Activated CD4-positive, alpha-beta T cell treated with anti-CD3 and anti-CD28 coated beads for 4 hours (primary cell): ENCODE measurements at places on chromosomes 2 and 18.

DNA sequence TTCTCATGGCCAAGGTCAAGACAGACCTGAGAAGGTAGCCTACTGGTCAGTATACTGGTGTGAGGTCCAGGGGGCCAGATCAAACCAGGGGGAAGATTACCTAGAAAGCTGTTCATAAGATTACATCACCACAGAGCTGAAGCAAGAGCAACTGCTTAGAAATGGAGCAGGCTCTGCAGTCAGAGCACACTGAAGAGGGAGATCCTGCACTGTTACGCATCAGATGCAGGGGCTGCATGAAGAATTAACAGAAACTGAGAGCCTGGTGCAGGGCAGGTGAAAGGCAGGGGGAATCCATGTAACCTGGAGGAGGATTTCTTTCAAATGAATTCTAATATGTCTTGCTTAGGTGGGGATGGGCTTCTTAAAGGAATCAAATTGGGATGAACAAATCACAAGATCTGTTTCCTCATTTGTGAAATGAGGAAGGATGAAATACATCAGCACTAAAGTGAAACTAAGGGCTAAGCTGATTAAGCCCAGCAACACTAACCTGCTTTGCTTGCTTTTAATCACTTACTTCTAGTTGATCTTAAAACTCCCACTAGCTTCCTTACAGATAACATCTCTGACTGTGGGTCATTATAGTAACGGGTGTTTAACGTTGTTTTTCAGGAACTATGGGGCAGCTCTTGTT is 74.3 kb upstream of the ADAM23 start:
- no peak for DNase-seq

DNA sequence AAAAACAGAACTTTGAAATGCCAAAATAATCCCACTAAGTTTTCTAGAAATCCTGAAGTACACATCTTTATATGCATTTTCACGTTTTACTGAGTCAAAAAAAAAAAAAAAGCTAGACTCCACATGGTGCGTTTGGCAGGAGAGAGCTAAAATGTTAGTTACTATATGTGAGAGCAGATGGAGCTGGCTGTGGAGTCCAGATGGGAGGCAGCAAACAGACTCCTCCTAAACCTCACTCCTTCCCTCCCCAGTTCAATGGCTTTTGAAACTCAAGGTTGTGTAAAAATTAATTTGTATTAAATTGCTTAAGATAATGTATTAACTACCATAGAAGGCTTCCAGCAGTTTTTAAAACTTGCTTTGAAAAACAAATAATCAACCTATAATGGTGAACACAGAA is 248.8 kb downstream of the AGPS start:
- DNase-seq: no peak

- DNase-seq: no peak
Observed at GRCh38 chr2:233852056-233852455, 2.3 kb downstream of the HJURP start.

DNA sequence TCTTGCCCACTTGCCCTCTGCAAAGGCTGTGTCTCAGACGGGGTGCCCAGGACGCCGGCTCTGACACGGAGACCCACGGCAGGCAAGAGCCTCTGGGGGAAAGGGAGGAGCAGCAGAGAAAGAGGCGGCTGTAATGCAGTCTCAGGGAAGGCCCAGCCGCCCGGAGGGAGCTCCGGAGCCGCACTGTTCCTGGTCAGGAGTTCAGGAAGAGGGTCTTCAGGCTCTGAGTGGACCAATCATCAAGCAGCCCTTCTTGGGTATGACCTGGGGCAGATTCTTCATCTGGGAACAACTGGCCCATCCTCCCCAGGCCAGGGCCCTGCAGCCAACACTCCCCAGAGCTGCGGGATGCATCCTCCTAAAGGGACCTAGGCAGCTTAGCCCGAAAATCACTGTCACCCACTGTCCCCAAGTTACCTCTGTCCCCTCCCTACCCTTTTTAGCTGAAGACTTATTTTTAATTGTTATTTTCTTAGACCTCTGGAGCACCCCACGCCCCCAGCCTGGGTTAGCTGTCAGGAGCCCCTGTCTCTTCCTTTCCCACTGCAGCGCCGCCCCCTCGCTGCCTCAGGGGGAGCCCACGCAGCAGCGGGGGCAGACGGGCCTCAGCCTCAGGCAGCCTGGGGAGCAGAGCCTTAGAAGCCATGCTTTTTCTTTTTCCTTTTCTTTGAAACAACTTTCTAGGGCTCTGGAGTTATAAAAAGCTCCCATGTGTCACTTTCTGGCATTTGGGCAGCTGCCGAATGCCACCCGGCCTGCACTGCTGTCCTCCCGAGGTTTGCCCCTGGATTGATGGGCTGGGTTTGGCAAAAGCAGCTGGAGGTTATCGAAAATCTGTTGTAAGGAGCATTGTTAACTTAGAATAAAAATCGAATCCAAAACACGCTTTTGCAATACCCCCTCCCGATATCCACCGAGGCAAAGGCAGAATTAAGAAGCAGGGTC is 644 bp upstream of the NEU2 start:
- no peak for DNase-seq

DNA sequence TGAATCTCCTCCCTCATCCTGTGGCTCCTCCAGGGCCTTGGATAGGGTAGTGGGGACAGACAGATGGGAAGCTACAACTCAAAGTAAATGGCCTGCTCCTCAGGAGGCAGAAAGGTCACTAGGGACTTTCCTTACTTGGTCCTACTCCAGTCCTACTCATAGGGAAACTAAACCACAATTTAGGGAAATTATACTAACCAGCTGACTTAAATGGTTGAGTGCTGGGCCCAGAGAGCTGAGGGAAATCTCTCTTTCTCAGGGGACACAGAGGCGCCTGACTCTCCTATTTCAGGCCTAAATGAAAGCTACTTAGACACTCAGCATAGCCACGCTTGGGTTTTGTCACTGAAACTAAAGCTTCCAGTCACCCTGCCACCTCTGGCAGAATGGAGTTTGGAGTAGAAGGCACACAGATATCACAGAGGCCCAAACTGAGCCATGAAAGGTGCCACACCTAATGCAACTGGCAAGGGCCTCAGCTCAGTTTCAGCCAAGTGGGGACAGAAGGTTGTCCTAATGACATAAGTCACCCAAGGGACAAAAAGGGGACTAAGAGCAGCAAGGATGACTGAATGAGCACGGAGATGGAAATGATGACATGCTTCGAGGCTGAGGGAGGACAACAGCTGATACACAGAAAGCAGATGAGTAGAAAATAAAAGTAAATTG is 24.0 kb downstream of the CERKL start:
- no peak for DNase-seq

- no peak for DNase-seq
Observed at GRCh38 chr2:191631754-191632153, 46.2 kb upstream of the NABP1 start.

- no peak for DNase-seq
Observed at GRCh38 chr2:120395221-120396012, 49.5 kb downstream of the INHBB start.

- DNase-seq: no peak
Observed at GRCh38 chr2:240868286-240869108, at the start of gene AGXT. TSS of gene AGXT (plus strand) at chr2:240868824. CDS start at chr2:240868866, 42 bp downstream.

- no peak for DNase-seq
Observed at GRCh38 chr2:189566046-189566445, 14.5 kb downstream of the SLC40A1 start.

DNA sequence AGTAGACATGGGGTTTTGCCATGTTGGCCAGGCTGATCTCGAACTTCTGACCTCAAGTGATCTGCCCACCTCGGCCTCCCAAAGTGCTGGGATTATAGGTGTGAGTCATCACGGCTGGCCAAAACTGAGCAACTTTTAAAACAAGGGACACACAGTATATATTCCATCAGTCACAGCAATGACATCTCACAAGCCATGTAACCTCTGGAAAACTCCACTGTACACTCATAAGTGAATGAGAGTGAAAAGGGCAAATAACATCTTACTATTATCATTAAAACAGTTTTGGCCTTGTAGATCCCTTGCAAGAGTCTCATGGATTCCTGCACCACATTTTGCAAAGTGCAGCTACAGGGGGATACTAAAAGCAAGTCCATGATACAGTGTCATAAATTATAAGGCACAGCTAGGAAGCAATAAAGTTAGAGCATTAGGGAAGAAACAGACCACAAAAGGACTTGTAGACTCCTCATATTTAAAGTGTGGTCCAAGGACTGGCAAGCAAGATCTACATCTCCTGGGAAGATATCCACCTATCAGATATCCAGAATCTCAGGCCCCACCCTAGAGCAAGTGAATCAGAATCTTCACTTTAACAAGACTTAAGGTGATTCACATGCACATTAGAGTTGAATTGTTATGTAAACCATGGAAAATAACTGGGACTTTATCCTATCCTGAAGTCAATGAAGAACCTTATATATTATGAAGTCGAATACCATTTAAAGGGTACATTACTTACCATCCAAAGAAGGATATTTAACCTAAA is 5.7 kb downstream of the SMC6 start:
- no peak for DNase-seq

- no peak for DNase-seq
Observed at GRCh38 chr2:16927398-16927797, 261.8 kb upstream of the CYRIA start.
